ENCODE measurements at places on chromosomes 16 and 17.

- no peak for DNase-seq
These were observed 55.7 kb upstream of the HAS3 start for GRCh38 chr16:69049603-69050375.

GRCh38 chr17:80883831-80884735 lies 107.6 kb upstream of the CHMP6 start:
- no peak for DNase-seq

DNA sequence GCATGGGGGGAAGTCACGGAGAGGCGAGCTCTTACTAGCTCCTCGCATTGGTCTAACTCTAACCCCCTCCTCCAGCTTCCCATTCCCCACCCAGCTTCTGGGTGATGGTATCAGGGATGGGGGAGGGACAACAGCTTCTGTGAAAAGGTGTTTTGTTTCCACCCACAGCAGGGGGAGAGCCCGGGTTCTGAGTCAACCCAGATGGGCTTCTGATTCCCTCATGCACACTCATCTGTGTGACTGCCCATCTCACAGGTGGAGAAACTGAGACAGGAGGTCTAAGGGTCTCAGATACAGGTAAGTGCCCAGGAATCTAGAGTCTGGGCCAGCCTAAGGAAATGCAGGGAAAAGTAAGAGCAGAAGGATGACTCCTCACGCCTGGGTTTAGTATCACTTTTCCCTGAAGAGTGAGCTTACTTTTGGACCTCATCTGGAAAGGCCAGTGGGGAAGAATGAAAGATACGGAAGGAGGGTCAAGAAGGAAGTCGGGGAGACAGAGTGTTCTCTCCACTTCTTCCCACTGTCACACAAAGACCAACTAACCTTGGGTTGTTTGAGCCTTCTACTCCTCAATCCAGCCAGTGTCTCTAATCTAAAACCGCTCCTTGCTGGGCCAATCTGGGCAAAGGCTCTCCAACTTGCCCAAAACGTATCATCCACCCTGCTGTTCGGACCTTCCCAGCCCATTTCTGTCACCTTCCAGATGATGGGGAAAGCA lies 3.1 kb upstream of the TLCD2 start:
- peak; percentile 70 for DNase-seq

DNA sequence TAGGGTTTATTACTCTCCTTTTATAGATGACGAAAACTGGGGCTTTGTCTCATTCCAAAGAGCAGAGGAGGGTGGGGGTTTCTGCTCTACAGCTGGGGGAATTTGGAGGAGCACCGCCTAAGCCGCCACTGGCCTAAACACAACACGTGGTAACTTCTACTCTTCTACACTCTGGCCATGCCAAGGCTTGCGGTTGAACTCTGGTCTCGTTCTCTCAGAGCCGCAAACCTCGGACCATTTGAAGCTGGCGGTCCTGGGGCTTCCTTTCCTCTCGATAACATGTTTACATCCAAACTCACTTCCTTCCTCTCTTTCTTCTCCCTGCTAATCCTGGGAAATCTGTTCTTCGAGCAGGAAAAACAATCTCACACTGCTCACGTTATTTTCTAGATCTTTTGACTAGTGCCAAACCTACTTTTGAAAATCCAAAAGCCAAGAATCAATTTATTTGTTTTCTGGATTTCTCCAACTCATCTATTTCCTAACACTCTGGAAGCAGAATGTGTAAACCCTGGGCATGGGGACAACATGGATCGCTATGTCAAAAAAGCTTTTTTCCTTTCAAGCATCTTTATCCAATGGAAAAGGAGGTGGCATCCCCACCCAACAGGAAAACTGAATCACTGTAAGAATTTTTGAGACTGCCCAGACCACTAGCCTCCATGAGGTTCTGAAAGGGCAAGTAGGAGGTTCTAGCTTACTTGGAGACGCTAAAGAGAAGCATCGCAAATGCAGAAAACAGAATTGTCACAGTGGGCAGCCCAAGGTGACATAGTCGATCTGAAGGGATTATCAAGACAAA lies 13.6 kb upstream of the EEF2K start:
- peak; percentile 58 for DNase-seq

GRCh38 chr17:63306855-63307254 lies 139.3 kb downstream of the CYB561 start:
- no peak for DNase-seq

GRCh38 chr16:278863-279366 lies 1.5 kb upstream of the ARHGDIG start:
- DNase-seq, result peak; percentile 70

DNA sequence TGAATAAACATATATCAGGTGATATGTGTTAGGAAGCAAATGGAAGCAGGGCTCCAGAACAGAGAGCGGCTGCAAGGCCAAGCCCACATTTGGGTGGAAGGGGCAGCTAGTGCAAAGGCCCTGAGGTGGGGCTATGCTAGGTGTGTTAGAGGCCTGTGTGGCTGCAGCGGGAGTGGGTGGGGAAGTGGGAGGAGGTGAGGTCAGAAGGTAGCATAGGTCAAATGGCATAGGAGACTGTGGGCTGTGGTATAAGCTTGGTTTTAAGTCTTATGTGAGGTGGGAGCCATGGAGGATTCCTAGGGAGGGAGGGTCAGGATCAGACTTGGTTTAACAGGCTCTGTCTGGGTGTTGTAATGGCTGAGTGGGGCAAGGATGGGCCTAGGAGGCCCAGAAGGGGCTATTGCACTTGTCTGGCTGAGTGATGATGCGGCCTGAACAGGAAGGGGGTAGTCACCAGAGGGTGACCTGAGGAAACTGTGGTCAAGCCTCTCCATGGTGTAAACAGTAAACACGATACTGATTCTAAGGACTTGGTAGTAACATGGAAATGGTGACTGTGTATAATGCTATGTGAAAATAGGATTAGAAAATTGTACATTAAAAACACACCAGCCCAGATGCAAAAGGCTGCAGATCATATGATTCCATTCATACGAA lies 31.1 kb downstream of the RAI1 start:
- no peak for DNase-seq

- DNase-seq, result peak; percentile 87
These were observed 99.4 kb upstream of the CHMP6 start for GRCh38 chr17:80892019-80892855.

Data from K562 (cell line).